Stimulated activated naive CD4-positive, alpha-beta T cell (primary cell): ENCODE measurements at places on chromosomes 11 and 22.
A peak's percentile ranks its signal among the peaks of the same experiment; 100 is the strongest.

- no peak for DNase-seq
Measured at GRCh38 chr22:23106344-23106743, 35.4 kb downstream of the RSPH14 start.

- DNase-seq = no peak
Measured at GRCh38 chr22:43681731-43682360, 130.3 kb downstream of the EFCAB6 start.

DNA sequence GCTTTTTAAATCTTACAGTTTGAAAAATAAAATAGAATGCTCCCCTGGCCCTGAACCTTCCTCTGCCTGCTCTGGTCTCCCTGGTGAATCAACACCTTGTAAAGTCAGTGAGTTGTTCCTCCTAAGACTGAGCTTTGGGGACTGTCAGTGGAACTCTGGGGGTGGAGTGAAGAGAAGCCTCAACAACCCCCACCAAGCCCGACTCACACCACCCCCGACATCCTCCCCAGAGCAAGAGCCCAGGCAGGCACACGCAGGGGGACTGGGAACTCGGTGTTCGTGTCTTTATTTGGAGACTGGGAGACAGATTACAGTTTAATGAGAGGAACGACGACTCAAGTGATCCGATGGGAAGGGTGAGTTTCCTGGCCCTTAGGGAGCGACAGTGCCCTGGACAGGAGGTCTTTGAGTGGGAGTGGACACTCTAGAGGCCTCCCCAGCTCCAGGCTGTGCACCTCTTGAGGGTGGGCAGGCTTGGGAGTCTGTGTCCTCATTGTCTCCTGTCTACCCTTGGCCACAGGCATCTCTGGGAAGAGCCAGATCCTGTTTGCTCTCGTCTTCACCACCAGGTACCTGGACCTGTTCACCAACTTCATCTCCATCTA, 6.2 kb downstream of the KDELR3 start:
- DNase-seq = no peak

GRCh38 chr11:102226702-102227490, 90.4 kb upstream of the BIRC3 start:
- DNase-seq = no peak

- DNase-seq = no peak
Measured at GRCh38 chr22:38613588-38613987, 42.6 kb downstream of the FAM227A start.

DNA sequence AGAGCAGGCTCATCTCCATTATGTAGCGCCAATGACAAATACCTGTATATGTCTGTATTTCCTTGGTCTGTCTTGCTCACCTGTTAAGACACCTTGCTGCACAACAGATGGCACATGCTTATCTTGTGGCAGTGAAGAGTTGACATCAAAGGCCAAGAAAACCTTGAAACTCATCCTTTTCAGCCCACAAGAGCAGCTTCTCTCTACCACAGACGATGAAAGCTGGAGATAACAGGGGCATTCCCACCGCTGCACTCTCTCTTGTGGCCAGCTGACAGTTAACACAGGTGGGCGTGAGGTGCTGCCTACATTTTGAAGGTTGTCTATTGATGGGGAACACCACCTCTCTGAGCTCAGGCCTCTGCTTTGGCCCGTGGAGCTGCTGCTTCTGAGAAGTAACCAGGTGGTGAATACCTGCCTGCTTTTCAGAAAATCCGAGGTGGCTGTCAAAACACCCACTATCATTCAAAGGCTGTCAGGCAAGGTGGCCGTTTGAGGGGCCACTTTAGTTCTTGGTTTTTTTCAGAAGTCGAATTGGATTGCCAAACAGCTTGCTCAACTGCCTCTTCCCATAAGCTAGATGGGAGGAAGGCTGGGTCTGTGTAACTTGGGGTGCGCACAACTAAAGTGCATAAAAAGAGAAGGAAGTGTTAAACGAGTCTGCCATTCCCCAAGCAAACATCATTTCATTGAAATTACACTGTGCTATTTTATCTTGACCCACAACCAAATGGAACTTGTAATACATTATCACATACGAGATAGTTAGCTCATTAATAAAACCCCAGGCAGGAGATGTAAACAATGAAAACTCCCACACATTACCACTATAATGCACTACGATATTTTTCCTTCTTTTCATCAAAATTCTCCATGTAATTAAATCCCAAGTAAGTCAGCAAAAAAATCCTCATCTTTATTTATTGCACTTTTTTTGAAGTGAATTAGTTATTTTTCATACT, 87.1 kb upstream of the RAG2 start:
- DNase-seq = peak; percentile 31

DNA sequence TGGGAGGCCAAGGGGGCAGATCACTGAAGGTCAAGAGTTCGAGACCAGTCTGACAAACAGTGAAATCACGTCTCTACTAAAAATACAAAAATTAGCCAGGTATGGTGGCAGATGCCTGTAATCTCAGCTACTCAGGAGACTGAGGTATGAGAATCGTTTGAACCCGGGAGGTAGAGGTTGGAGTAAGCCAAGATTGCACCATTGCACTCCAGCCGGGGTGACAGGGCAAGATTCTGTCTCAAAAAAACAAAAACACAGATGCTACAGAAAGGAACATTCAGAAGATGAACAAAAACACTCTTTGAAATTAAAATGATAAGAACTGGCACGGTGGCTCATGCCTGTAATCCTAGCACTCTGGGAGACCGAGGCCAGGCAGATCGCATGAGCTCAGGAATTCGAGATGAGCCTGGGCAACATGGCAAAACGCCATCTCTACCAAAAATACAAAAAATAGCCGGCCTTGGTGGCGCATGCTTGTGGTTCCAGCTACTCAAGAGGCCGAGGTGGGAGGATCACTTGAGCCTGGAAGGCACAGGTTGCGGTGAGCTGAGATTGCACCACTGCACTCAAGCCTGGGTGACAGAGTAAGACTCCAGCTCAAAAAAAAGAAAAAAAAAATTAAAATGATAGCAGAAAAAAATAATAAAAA, 8.5 kb downstream of the RAB6A start:
- DNase-seq = no peak

DNA sequence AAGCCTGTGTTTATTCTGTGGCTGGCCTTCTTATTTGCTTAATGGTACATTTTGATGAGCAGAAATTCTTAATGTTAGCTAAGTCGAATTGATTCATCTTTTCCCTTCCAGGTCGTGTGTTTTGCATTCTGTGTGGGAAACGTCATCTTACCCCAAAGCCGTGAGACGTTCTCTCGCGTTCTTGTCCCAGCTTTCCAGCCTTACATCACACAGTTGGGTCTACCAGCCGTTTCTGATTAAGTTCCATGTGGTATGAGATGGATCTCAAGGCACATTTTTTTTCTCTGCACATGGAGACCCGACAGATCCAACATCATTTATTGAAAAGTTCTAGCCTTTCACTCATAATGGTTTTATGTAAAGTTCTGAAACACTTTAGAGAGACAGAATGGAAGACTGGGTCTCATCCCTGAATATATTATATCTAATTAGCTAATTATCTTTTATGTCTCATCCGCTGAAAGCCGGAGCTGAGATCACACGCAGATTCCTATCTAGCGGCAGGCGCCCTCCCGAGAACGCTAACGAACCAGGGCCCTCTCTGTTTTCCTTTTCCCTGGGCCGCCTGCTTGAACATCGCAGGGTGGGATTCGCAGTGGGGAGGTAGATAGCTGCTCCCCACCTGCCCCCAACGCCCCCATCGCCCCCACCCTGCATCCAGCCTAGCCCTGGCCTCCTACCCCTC, 1162.2 kb downstream of the BRD1 start:
- no peak for DNase-seq

DNA sequence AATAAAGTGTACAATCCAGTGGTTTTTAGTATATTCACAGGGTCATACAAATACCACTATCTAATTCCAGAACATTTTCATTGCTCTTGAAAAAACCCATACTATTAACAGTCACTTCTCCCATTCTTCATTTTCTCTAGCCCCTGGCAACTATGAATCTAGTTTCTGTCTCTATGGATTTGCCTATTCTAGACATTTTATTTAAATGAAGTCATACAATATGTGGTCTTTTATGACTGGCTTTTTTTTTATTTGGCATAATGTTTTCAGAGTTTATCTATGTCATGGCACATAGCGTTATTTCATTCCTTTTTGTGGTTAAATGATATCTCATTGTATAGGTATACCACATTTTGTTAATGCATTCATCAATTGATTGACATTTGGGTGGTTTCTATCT, 59.4 kb downstream of the KDM2A start:
- no peak for DNase-seq

- DNase-seq = no peak
Measured at GRCh38 chr22:47290706-47291430, 528.4 kb downstream of the TBC1D22A start.

DNA sequence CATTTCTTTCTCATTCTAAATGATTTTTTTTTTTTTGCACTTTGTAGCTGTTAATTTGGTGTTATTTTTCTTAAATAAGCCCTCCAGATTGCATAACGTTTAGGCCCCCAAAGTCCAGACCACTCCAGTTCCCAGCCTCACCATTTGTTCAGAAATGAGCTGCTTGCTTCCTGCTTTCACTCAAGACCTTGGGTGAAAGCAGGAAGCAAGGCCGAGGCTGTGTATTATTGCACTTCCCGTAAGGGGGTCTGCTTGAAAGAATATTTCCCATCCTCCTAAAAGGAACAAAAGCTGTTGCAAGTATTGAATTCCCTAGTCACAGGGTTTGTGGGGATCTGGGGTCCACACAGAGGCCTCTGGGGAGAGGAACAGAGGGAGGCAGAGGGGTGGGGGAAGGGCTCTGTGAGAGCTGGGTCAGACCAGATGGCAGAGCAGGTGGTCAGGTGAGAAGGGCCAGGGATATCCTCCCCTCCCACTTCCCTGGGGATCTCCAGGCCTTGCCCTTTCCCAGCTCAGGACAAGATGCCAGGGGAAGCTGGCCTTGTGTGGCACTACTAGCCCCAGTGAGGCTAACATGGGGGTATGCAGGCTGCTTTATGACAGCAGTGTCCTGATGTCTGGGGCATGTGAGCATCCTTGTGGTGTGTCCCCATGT, 51.6 kb upstream of the MYEOV start:
- DNase-seq = no peak

DNA sequence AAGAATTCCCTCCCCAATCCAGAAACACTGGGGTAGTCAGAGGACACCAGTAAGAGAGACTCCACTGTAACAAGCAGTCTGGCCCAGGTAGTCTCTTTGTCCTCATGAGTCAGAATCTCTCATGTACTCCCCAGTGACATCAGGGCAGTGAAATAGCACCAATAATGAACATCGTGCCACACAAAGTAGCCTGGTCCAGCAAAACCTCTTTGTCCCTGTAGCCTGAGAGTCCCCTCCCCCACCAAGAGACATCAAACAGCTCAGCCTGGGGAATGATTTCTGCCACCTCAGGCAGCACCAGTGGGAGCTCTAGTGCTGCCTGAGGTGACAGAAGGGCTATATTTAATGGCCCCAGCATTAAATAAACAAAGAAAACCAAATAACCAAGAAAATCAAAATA, 88.1 kb downstream of the SBF2 start:
- DNase-seq = no peak

DNA sequence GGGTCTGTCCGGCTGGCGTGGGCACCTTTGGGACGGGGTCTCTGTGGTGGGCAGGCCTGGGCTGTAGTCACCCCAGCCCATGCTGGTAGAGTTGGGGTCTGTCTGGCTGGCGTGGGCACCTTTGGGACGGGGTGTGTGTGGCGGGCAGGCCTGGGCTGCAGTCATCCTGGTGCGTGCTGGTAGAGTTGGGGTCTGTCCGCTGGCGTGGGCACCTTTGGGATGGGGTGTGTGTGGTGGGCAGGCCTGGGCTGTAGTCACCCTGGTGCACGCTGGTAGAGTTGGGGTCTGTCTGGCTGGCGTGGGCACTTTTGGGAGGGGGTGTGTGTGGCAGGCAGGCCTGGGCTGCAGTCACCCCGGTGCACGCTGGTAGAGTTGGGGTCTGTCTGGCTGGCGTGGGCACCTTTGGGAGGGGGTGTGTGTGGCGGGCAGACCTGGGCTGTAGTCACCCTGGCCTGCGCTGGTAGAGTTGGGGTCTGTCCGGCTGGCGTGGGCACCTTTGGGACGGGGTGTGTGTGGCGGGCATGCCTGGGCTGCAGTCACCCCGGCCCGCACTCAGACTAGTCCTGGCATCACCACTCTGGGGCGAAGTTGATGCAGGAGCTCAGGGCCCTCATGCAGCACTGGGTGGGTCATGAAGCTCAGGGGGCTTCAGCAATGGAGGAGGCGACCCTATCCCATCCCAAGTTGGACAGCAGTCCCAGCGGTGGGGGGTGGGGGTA, 19.3 kb downstream of the PRR33 start:
- DNase-seq = no peak

DNA sequence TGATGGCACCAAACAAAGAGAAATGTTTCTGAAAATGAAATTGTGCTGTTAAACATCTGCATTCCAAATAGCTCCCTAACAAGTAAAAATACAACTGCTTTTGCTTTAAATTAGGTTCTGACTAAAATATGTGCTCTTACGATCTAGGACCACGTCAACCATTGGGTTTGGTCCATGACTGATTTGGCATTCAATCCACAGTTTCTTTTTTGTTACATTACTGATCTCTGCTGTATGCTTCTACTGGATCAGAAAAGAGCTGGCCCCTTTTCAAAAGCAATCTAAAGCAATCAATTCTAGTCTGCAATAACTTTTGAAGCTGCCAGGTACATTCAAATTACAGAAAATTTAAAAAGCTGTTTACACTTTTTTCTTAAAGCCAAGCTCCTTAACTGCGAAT, 1047.1 kb upstream of the CCDC90B start:
- DNase-seq = no peak

GRCh38 chr11:114172871-114173444, 113.4 kb downstream of the ZBTB16 start:
- DNase-seq = peak; percentile 50

DNA sequence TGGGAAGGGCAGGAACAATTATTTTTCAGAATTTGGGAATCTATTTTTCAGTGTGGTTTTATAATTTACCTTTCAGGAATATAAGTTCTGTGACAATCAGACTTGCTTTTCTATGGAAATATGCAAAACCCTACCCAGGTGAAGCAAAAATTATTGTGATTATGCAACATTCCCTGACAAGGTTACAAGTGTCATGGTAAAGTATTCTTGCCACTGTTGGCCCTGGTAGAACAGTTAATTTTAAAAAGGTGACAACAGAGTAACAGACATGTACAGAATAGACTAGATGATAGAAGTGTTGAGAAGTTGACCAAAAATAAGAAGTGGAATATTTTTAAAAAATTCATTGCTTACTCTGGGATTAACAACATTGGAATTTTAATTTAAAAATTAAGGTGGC, 29.2 kb downstream of the TRAF6 start:
- no peak for DNase-seq

- DNase-seq = no peak
Measured at GRCh38 chr22:44901301-44901700, 108.5 kb downstream of the PHF21B start.

- no peak for DNase-seq
Measured at GRCh38 chr11:122101625-122102291, 14.3 kb downstream of the BLID start.

- no peak for DNase-seq
Measured at GRCh38 chr11:67272327-67273259, 6.3 kb downstream of the GRK2 start.

- no peak for DNase-seq
Measured at GRCh38 chr11:45947885-45948284, 25.4 kb downstream of the LARGE2 start.

DNA sequence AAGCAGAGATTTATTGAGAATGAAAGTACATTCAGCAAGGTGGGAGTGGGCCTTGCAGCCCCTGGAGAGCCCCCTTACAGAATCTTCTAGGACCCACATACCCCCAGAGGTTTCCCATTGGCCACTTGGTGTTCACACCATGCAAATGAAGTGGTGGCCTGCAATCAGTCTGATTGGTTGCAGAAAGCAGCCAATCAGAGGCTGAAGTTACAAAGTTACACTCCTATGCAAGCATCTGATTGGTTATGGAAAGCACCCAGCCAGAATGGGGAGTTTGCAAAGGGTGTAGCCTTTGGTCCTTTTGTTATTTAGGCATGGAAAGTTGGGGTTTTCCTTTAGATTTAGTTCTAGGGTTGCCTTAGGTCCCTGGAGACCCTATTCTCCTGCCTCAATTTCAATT, 34.9 kb downstream of the UVRAG start:
- DNase-seq = no peak
